ENCODE measurements at places on chromosomes 2 and 18.

DNA sequence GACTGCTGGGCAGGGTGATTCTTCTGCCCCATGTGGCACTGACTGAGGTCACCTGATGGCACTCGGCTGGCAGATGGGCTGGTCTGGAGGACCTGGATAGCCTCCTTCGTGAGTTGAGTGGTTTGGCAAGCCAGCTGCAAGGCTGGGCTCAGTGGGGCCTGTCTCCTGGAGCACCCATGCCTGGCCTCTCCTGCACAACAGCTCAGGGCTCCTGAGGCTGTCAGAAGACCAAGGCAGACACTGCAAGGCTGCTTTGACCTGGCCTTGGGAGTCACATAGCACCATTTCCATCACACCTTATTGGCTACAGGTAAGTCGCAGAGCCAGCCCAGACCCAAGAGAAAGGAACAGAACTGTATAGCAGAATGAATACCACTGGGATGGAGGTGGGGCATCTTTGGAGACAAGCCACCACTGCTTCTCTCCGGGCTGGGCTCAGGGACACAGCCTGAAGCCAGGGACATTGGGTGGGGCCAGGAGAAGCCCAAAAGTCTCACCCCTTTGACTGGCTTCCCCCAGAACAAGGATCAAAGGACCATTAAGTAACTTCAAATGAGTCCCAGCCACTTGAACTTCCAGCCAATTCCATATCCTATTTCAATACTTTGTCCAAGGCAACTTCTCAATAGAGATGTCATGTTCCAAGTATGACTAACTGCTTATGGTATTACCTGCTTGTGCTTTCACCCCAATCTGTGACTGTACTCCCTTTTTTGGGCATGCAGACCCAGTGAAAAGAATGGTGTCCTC, 156.3 kb downstream of the CABLES1 start:
- no peak for DNase-seq

GRCh38 chr2:224369028-224369632, 32.8 kb downstream of the FAM124B start:
- no peak for DNase-seq

- no peak for DNase-seq
These were observed 95.7 kb upstream of the DOCK10 start for GRCh38 chr2:225137971-225138370.

DNA sequence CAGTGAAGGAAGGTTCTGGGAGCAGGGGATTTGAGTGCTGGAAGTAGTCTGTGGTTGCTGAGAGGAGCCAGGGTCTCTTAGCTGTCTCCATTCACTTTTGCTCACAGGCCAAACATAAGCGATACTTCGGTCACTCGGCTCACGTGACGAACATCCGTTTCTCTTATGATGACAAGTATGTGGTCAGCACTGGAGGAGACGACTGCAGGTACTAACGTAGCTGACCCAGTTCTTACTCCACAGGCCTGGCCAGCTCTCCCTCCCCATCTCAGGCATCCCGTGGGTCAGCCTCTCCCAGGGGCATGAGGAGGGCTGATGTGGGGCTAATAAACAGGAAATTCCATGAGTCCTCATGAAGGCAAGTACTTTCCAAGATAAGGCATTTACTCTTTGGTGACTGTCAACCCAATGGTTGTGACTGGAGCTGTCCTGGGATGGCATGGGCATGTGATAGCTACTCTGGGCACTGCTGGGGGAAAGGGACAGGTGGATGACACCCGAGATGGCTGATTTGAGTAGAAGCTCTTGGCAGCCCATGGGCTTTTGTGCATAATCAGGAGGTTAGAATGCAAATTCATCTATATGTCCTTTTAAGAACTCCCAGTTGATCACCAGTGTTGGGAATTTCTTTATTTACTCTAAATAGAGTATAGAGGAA, 81.6 kb downstream of the RTN4 start:
- DNase-seq, result no peak

DNA sequence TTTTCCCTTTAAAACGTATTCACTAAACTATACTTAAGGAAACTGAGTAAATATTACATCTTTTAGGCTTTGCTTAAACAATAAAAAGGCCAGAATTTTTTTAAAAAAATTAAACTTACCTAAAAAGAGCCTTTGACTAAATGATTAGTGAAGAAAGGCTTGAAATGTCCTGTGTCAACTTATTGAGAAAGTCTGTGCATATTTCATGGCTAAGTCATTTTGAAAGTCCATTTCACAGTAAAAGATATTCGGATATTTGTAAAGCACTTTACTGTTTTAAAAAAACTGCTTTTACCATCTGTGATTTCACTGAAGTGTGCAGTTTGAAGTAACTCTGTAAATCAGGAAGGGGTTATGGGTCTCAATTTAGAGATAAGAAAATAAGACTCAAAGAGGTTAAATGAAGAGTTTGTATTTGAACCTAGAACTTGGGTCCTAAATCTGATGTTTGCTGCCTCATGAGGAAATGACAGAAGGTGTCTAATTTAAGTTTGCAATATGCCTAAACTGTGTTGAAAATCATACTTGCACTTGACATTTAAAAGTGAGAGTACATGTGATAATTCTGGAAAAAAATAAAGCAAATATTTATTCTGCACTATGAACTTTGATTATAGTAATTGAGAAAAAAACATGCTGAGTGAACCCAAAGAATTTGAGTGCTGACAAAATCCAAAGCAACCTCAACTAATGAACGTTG, 50.5 kb downstream of the RAB27B start:
- no peak for DNase-seq

- DNase-seq, result no peak
These were observed 88.9 kb downstream of the AGAP1 start for GRCh38 chr2:235582729-235583128.

DNA sequence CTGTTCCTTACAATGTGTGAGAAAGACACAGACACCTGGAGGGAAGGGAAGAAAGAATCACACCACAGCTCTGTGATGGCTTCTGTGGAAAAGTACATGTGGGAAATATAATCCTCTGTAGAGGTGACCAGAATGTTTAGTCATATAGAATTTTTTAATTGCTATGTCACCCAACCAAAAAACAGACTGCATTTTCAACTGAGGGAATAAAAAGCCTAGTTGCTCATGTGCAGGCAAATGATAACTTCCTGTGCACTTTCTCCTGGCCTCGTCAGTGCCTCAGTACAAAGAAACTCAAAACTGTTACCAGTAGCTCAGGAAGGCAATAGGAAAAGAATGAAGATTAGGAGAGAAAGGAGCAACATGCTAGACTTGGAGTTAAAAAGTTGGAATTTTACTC, 326.8 kb downstream of the OSR1 start:
- DNase-seq, result no peak

DNA sequence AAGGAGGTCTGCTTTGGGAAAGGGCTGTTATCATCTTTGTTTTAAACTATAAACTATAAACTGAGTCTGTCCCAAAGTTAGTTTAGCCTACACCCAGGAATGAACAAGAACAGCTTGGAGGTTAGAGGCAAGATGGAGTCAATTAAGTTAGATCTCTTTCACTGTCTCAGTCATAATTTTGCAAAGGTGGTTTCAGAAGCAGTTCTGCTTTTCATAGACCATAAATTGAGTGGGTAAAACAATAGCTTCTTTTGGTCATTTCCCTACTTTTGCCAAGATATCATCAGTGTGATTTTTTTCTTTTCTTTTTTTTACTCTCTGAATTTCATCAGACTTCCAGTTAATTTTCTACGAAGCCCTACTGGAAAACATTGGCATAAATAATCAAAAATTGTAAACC, 117.0 kb downstream of the AP1S3 start:
- no peak for DNase-seq

DNA sequence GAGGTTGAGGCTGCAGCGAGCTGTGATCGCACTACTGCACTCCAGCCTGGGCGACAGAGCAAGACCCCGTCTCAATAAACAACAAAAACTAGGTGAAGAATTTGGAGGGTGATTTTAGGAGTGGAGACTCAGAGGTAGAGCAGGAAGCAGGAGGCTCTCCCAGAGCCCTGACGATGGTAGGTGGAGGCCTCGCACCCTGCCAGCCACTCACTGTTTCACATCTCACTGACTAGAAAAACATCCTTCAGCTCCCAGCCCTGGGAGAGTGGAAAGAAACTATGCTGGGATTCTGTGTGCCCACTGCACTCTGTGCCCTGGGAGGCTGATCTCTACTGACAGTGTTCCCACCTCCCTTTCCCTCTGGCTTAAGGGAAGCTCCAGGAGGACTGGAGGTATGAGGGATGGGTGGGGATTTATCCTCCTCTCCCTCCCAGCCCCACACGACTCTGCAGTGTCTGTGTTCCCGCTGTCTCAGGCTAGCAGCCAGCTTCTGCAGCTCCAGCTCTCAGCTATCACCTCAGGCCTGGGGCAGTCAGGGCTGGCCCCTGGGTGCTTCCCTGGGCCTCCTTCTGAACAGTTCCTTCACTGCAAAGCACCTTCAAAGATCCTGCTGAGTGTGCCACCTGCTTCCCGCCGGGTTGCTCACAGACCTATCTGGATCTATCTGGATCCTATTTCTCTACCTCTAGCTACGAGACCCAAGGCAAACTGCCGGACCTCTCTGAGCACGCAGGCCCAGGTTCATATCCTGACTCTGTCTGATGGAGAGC, 9.6 kb downstream of the CIB4 start:
- DNase-seq, result no peak

DNA sequence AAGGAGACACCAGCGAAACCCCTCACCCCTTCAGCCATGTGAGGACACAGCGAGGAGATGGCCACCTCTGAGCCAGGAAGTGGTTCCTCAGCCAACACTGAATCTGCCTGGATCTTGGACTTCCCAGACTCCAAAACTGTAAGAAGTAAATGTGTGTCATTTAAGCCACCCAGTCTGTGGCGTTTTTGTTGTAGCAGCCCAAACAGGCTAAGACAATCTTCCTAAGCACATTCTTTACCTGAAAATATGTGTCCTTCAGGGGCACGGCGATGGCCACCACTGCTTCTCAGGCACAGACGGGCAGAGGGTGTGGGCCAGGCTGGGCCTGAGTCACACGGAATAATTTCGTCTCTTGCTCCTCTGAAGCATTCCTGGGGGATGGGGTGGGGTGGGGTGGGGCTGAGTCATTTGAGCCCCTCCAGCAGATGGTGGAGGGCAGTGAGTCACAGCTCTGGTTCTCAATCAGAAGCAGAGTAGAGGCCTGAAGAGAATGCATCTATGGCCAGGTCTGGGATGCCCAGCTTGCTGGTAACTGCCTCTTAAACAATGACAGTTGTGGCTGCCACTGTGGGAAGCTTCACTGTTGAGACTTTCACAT, 142.4 kb downstream of the CAPN13 start:
- no peak for DNase-seq

DNA sequence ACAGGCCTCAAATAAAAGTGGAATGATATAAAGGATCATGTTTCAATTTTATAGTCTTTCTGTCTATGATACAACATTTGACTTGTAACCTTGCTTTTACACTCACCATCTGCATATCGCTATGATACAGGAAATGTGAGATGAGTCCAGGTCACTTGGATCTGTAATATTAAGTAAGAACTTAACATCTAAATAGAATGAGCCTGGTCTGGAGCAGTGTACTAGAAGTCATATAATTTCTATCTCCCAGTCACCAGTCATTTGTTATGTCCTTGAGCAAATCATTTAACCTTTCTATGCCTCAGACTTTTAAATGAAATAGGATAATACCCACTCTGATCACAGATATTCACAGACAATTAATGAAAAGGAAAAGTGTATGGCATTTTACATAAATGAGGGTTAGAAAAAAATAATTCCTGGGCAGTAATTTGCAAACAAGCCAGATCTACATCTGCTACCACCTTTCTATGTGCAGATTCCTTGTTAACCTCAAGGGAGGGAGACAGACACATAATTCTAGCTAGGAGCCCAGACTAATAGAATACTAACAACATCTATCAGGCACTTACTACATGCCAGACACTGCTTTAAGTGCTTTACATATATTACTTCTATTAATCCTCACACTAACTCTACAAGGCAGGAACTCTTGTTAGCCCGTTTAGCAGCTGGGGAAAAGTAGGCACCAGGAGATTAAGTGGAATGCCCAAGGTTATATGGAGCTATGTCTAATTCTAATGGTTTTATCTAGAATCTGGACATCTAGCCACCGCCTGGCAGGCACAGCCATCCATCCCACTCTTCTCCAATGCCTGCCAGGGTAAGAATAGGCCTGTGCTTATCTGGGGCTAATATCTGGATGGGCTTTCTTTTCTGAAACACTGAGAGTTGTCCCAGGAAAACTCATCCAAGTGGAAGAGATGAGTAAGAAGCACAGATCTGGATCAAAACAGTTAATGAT, 313.6 kb upstream of the CDH20 start:
- no peak for DNase-seq

DNA sequence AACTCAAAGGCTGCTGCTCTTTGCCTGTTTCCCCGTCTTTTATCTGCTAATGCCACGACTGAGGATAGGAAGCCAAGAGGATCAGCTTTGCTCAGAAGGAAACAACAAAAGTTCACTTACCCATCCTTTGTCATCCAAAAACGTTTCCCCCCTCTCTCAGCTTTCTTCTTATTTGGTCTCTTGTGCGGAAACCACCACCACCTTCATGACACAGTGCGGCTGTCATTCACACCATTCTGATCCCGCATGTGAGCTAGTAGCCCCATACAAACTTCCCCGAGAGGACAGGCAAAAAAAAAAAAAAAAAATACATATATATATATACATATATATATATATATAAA, 656 bp downstream of the LRRTM4 start:
- no peak for DNase-seq

DNA sequence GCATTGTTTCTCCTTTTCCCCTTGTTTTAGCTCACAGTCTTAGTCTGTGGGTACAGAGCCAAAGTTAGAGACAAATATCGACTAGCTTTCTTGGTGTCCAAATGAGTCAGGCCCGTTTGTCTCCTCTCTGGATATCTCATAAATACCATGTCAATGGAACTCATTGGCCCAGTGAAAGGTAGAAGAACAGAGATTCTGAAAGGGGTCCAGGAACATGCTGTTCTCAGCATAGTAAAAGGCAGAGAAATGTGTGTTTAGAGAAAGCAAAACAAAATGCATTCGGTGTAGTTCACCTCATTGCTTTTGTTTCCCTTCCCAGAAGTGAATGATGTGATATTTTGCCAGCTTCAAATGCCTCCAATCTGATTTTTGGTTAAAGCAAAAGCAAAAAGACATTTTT, 238.6 kb upstream of the SLC8A1 start:
- DNase-seq, result no peak

DNA sequence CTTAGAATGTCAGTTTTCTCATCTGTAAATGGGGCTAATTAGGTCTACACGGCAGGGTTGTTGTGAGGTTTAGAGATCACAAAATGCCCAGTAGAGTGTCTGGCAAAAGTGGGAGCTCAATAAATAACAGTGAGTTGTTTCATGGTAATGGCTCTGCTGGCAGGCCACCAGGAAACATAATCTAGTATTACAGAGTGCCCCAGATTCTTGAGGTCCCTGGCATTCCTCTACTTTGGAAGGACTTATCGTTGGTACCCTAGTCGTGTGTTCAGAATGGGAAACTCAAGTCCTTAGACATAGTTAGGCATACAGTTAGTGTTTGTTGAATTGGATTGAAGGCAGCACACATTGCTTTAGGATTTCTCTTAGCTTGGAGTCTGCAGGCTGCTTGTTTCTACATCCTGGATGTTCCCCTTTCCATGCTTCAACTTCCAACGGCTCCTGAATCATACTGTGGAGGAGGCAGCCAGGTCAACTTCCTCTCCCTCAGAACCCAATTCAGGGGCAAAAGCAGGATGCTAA, 161.5 kb upstream of the FOSL2 start:
- DNase-seq, result no peak

DNA sequence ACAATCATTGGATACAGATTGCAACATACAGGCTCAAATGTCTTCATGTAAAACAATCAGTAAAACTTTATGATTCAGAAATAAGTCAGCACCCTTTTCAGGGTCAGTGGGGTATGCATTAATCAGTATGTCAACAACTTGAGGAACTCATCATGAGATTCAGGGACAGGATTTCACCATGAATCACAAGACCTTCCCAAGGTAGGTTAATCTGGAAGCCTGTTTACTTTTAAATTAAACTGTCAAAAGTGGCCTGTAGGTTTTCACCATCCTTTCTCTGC, 104.8 kb downstream of the SP100 start:
- no peak for DNase-seq
